Mesenteric fat pad (tissue), 1 donor: ENCODE measurements at places on chromosomes 13 and 19. TPM values are rescaled to one million over a fixed set of nuclear protein-coding genes. Genes with fewer than 3 reads are reported as not detected.

The ZSCAN5A gene
- total RNA-seq = 12.9 TPM

The PODNL1 gene
- 0.93 TPM for total RNA-seq

The RAB3A gene
- 3.0 TPM for total RNA-seq

The FLT1 gene
- total RNA-seq = 65.9 TPM

The TEKTIP1 gene
- 0.51 TPM for total RNA-seq

The NKPD1 gene
- not detected for total RNA-seq

The SEMA6B gene
- 35.1 TPM for total RNA-seq

The CCDC8 gene
- 2.9 TPM for total RNA-seq

The DACT3 gene
- 3.4 TPM for total RNA-seq

The PCP2 gene
- total RNA-seq = not detected

The NKG7 gene
- total RNA-seq = 3.7 TPM

The OR7G1 gene
- not detected for total RNA-seq

The POU2F2 gene
- total RNA-seq = 2.7 TPM

The CDC16 gene
- total RNA-seq = 70.0 TPM

The CGB3 gene
- not detected for total RNA-seq

The PROSER3 gene
- 16.6 TPM for total RNA-seq

The RASAL3 gene
- total RNA-seq = 4.1 TPM

The PRMT1 gene
- 105 TPM for total RNA-seq

The ZNF844 gene
- 3.0 TPM for total RNA-seq

The RPS28 gene
- total RNA-seq = 1,239 TPM

The SIGLEC5 gene
- total RNA-seq = 2.2 TPM

The CPB2 gene
- not detected for total RNA-seq

The LATS2 gene
- 48.7 TPM for total RNA-seq

The LAIR1 gene
- total RNA-seq = 63.8 TPM
